ENCODE measurements at places on chromosomes 1 and 21.
A peak's percentile ranks its signal among the peaks of the same experiment; 100 is the strongest.

- no peak for DNase-seq
Observed at GRCh38 chr1:1550591-1551432, 10.4 kb upstream of the TMEM240 start.

- DNase-seq, result peak; percentile 71
Observed at GRCh38 chr1:11838349-11839272, 9.0 kb downstream of the NPPA start.

DNA sequence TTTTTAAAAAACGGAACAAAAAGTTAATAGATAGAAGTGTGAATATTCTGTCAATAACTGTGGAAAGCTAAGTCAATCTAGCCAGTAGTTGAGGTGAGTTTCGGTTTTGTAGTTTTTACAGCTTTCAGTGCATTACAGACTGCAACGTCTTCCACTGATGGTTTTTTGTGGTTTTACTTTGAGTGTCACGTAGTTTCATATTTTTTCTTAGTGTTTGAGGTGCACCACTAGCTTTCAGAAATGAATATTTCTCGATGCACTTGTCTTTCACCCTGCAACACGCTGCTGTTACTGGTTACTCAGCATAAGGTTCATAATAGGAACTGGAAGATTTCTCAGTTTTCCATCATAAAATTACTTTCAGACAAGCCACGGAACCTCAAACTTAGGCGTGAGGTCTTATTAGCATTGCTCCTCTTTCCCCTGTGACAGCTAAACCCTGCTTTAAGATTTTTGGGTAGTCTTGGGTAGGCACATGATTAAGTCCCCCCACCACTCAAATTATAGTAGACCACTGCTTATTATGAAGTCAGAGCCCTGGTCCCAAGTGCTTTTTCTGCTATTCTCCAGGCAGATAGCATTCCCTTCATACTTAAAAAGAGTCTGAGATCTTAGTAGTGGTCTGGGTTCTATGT lies 1412.7 kb downstream of the KCNT2 start:
- DNase-seq, result no peak

DNA sequence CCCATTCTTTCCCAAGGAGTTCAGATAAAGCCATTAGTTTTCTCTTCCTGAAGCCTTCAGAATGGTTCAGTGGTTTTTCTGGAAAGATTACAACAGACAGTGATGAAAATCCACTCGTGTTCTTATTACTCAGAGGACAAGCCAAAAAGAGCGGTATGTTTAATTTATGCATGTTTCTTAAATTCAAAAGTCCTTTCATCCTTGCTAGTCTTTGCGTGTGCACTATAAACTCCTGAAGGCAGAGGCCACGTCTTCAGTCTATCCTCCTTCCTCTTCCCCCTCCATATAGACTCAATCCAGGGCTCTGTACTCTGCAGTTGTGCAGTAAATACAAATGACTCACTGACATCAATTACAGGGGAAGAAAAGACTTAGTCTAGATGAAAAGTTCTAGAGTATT lies 409.2 kb upstream of the PLXNA2 start:
- DNase-seq, result no peak

DNA sequence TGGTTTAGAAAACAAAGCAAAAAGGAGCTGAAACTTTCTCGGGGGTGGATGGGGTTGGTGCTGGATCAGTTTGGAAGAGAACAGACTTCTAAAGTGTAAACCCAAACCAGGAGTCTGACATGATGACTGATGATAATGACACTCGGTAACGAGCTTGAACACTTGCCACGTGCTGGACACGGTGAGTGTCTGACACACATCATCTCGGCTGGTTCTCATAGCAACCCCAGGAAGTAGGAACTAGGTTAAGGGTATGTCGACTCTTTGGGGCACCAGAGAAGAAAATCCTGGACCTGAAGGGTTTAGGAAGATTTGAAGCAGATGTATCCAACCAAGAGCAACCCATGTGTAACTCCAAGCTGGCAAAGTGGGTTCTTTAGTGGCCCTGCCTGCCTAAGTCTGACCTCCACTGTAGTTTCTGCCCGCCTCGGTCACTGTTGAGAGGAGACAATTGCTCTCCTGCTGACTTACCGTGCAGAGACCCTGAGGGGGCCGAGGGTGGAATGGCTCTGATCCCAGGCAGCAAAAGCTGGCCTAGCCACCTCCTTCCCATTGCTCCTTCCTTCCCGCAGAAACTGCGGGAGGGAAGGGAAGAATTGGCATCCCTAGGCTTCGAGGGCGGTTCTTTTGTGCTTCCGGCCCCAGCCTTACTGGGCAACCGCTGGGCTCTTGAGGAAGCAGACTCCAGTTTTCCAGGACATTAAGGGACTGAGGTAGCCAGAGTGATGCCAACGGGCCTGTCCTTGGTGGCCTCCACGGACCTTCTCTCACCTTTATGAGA lies 156.0 kb downstream of the TOMM20 start:
- DNase-seq, result no peak

- no peak for DNase-seq
Observed at GRCh38 chr1:154867064-154867825, 2.8 kb downstream of the KCNN3 start.

DNA sequence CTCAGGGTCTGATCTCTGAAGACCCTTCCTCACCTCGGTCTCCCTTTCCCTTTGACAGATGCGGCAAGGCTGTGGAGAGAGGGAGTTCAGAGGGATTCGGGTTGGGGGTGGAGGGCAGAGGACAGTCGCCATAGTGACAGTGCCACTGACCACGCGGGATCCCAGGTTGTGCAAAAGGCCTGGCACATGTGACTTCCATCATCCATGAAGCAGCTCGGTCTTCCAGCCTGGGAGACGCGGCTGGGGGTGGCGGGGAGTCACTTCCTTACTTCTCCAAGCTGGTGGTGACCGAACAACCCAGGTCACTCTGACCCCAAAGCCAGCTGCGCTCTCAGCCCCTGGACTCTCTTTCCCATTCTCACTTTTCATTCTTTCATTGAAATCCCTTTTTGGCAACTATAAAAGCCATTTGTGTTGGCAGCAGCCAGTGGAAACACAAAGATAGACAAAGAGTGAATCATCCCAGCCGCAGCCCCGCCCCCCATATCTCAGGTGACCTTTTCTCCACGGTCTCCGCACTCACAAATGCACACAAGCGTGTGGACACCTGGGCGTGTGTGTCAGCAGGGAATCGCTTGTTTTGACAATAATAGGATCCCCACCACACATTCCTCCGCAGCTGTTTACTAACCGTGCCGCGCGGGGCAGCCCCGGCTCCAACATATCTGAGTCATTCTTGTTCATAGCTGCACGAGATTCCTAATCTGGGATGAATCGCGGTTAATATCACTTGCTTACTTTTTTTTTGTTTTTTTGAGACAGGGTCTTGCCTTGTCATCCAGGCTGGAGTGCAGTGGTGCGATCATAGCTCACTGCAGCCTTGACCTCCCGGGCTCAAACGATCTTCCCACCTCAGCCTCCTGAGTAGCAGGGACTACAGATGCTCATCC lies 68.3 kb downstream of the DHRS3 start:
- DNase-seq, result peak; percentile 18

DNA sequence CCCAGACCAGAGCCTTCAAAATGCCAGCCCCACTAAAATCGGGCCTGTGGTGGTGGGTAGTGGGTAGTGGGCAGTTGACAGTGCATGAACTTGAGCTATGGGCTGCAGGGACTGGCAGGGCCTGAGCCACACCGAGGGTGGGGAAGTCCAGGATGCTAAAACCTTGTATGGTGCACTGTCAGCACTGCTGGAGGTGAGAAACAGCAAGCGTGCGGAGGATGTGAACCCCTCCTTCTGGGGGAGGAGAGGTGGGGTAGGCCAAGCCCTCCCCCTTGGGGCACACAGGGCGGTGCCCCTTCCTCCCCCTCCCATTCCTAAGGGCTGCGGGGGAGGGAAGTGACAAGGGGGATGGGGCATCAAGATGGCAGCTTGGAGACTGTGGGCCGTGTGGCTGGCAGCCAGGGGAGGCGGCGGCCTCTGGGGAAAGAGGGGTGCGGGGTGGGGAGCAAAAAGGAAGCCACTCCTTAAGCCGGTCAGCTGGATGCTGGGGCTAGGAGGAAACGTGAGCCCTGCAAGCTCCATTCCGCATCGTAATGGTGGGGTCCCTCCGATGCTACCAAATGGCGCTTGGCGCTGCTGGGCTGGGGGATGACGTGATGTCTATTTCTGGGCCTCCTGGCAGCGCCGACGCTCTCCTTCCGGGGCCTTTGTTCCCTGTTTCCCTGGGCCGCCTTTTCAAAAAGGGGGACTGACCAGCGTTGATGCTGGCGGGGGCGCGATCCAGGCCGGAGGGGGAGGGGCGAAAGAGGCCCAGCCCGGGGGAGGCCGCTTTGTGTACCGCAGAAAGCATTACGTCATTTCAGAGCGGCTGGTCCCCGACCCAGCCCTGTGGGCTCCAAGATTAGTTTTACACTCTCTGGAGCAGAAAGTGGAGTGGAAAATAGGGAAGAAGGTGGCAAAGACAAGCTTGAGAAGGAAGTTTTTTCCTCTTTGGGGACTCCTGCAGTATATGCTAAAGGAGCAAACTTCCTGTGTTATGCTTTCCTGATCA lies 809 bp downstream of the SYT11 start:
- DNase-seq, result peak; percentile 30

DNA sequence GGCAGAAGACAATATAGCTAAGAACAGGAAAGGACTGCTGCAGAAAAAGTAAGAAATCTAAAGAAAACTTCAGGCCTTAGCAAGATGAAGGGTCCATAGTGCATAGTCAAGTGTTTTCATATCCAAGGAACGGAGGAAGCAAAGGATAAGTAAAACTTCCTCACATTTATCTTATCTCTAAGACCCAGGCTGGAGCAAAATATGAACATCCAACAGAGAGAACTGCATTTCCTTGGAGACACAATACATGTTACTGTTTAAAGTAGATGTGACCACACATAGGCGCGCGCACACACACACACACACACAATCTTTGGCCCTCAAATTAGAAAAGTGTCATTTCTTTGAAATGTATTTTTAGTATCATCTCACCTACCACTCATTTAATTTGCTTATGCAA lies 66.7 kb downstream of the TTLL7 start:
- DNase-seq, result no peak

- no peak for DNase-seq
Observed at GRCh38 chr1:38571726-38572125, 287.8 kb downstream of the RRAGC start.

- no peak for DNase-seq
Observed at GRCh38 chr1:20373764-20374163, 83.1 kb downstream of the VWA5B1 start.

DNA sequence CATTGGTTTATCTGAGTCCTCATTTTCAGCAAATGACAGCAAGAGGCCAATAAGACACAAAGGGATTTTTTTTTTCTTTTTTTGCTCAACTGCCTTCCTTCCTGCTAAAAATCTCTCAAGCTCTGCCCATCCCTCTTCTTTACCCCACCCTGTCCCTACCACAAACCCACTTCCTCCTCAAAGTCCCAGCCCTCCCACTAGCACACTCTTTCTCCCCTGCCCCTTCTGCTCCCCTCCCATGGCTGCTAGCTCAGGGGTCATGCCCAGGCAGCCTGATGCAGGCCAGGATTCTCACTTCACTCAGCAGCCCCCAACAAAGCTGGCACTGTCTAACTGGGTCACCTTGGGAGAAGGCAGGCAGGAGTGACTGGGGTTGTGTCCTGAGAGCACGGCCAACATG lies 28.8 kb upstream of the PPP2R5A start:
- no peak for DNase-seq

DNA sequence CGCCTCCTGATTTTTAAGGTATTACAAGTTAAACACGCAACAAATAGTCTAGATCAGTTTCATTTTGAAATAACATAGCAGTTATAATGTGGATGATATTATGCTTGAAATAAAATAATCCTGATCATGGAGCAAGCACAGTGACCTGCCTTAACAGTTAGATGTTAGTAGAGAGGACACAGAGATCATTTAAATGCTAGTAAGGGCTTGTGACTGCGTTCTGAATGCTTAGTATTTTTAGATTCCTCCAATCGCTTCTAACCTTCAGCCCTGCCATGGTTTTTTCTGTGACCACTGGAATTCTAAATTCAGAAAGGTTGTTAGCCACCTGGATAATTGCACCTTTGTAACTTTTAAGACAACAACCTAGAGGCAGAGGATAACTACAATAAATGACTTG lies 46.4 kb downstream of the KIF26B start:
- DNase-seq, result no peak

- DNase-seq, result no peak
Observed at GRCh38 chr21:25581582-25581981, 25.7 kb downstream of the MRPL39 start.

GRCh38 chr1:72435025-72435424 lies 152.7 kb upstream of the NEGR1 start:
- DNase-seq, result no peak

- DNase-seq, result no peak
Observed at GRCh38 chr1:57316291-57316690, 107.6 kb downstream of the DAB1 start.

DNA sequence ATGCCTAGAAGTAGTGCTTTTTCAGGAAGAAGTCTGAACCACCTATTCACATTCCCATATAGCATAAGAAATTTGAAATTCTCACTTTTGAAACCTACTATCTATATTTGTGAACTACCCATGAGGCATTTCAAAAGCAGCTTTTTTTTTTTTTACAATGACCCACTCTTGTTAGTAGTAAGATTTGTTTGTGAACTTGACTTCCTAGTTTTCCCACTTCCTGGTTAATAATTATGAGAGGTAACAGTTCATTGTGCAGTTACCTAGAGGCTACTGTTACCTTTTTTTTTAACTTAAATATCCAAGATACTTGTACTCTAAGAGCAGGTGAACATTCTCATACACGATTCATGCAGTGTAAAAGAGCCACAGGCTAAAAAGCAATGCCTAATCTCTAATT lies 371.7 kb upstream of the ADGRL2 start:
- DNase-seq, result no peak

DNA sequence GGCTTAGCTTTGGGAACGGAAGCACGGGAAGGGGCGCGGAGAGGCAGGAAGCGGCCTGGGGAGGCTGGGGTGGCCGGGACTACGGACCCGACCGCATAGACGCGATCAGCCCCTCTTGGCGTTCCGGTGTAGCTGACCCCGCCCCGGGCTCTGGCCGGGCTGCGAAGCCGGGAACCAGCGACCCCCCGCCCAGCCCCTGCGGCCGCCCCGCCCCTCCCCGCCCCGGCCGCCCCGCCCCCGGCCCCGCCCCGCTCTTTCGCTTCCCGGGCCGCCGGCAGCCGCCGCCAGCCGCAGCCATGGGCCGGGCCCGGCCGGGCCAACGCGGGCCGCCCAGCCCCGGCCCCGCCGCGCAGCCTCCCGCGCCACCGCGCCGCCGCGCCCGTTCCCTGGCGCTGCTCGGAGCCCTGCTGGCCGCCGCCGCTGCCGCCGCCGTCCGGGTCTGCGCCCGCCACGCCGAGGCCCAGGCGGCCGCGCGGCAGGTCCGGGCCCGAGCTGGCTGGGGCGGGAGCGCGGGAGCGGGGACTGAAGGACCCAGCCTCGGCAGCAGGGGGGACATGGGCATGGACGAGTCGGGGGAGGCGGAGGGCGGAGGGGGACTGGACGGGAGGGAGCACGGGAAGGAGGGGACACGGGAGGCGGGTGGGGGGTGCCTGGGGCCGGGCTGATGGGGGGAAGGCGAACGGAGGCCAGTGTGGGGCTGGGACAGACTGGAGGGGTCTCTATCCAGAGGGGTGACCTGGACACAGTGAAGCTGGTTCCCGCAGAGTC lies at the start of gene SELENON:
TSS of gene SELENON (plus strand) at position 259 of the 768 bp plus-strand sequence. CDS start at position 297, 38 bp downstream.
- DNase-seq, result no peak

DNA sequence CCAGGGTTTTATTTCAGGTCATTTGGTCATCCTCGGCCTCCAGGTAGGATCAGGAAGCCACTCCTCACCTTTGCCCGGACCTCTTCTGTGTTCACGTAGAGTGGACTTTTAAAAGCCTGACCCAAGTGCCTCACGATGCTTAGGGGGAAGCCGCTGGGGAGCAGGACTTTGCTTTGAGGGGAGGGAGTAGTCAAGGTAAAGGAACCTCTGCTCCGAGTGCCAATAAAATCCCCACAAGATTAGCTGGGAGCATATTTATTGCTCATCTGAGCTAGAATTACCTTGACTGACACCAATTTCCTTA lies 603 bp upstream of the DHRS3 start:
- no peak for DNase-seq

Data from activated CD4-positive, alpha-beta T cell treated with anti-CD3 and anti-CD28 coated beads, Interleukin-2, amount 50 U/mL, for 4 hours (primary cell).